Omental fat pad (tissue), 4 donors: ENCODE measurements at places on chromosomes 6 and 20.

GRCh38 chr20:46838011-46838410, 56.6 kb upstream of the EYA2 start:
- no peak for DNase-seq

DNA sequence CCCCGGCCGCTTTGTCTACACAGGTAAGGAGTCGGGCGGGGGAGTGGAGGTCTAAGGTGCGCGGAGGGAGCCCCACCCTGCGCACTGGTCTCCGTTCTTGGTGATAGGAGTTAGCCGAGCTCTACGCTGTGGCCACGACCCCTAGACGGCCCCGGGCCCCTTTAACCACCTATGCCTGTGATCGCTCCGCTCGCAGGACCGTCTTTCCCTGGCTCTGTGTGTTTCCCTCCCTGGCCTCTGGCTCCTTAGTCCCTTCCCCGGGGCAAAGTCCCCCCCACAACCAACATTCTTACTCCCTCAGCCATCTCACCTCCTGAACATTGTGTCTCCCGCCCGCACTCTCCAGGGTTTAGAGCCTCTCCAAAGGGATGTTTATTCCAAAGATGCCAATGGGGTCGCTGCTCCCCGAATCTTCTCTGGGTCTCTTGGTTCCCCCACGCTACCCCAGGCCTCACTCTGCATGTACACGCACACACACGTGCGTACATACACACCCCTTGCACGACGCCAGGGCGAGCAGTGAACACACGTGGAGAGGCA, 50.4 kb downstream of the CPXM1 start:
- DNase-seq: no peak

DNA sequence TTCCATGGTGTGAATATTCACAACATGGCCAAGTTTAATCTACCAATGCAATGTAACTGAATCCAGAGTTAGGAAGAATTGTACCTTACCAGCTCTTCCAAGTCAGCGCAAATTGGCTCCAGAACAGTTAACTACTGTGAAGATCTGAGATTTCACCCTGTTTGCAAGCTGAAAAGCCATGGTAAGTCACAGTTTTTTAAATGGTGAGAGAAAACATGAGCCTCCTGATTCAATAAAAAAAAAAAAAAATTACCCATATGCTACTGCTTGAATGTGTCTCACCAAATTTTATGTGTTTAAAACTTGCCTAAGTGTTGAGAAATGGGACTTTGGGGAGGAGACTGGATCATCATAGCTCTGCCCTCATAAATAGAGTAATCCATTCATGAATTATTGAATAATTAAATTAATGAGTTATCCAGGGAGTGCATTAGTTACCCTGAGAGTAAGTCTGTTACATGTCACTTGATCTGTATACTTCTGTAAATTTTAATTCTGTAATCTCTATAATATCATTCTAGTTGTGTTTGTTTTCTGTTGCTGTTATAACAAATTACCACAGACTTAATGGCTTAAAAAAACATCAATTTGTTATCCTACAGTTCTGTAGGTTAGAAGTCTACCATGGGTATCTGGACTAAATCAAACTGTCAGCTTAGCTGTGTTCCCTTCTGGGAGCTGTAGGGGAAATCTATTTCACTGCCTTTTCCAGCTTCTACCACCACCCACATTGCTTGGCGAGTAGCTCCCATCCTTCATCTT, 1355.9 kb downstream of the GRIK2 start:
- DNase-seq: no peak

GRCh38 chr20:24977797-24978196, 14.8 kb downstream of the APMAP start:
- DNase-seq: no peak

- DNase-seq: no peak
These were observed 5.1 kb downstream of the KIAA1755 start for GRCh38 chr20:38255393-38255792.

DNA sequence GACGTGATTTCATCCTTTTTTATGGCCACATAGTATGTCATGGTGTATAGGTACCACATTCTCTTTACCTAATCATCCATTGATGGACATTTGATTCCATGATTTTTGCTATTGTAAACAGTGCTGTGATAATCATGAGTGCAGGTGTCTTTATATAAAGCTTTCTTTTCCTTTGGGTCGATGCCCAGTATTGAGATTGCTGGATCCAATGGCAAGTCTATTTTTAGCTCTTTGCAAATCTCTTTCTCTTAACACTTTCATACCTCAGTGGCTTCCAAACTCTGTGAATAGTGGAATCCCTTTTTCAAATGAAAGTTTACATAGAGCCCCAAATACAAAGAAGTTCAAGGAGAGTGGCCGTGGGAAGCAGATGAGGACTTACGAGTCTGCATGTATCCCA, 105.8 kb upstream of the SPTLC3 start:
- no peak for DNase-seq
